ENCODE measurements at places on chromosomes 13 and 19. TPM values are rescaled to one million over a fixed set of nuclear protein-coding genes. Genes with fewer than 3 reads are reported as not detected.

Gene PIBF1
- total RNA-seq: 28.5 TPM

Gene CAPNS1
- total RNA-seq: 413 TPM

Gene VSTM2B
- not detected for total RNA-seq

Gene IFNL4
- total RNA-seq: not detected

Gene PDX1
- total RNA-seq: not detected

Gene SHISA2
- total RNA-seq: under 0.01 TPM

Gene HCST
- 0.87 TPM for total RNA-seq

Gene MIDN
- 24.9 TPM for total RNA-seq

Gene GPR12
- not detected for total RNA-seq

Gene IZUMO1
- not detected for total RNA-seq

Gene LRRC25
- total RNA-seq: 0.15 TPM

Gene NLRP7
- under 0.01 TPM for total RNA-seq

Gene DAND5
- total RNA-seq: not detected

Gene CHAF1A
- 7.9 TPM for total RNA-seq
